ENCODE measurements at places on chromosomes 1 and 21. TPM values are rescaled to one million over a fixed set of nuclear protein-coding genes. Genes with fewer than 3 reads are reported as not detected.

Gene DNM3
- 0.49 TPM for polyA plus RNA-seq

Gene UTP25
- 3.5 TPM for polyA plus RNA-seq

Gene NID1
- 52.1 TPM for polyA plus RNA-seq

Gene MAP1LC3C
- polyA plus RNA-seq, result not detected

All from cardiac muscle cell (in vitro differentiated cells and primary cell).